ENCODE measurements at places on chromosomes 6 and 20.

DNA sequence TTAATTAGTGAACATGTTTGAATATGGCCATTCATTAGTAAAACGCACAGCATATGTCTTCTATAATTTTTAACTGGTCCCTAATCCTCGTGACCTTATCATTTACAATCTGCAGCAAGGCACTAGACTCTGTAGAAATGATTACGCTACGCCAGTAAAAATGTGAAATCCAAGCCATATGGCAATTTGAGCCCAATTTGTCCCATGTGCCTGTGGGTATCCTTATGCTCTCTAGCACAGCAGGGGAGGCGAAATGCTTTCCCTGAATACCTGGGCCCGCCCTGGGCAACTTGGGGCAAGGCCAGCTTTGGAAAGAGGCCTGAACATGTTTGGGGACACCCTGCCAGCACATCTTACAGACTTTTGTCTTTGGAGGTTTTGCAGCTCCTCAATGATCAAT is 122.7 kb upstream of the AGPAT4 start:
- DNase-seq = no peak

- DNase-seq = no peak
Measured at GRCh38 chr6:28693033-28693750, 167.5 kb downstream of the GPX5 start.

DNA sequence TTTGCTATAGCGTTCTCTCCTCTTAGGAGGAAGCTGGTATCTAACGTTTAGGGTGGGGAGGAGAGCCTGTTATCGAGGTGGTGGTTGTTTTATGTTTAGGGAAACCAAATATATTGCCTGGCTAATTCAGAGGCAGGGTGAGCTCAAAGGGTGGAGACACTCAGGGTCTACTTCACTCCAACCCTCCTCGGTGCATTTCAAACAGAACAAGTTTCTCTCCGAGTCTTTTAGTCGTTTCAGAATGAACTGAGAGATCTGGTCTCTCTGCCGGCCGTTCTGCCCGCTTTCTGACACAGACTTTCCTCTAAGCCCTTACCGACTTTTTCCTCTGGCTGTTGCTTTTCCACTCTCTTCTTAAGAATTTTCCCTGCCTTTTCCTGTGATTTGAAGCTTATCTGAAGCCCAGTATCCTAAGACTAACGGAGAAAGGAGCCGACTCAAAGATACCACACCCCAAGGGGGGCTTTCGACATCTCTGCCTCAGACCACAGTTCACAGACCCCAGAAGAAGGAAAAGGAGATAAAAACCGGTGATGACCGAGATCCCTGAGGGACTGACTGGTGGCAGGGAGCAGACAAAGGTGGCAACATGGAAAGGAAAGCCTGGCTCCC is 865 bp downstream of the STK38 start:
- peak; percentile 35 for DNase-seq

GRCh38 chr6:79808921-79809320 is 138.4 kb downstream of the ELOVL4 start:
- peak; percentile 40 for DNase-seq

- DNase-seq = no peak
Measured at GRCh38 chr6:38579010-38579628, 60.6 kb downstream of the BTBD9 start.

DNA sequence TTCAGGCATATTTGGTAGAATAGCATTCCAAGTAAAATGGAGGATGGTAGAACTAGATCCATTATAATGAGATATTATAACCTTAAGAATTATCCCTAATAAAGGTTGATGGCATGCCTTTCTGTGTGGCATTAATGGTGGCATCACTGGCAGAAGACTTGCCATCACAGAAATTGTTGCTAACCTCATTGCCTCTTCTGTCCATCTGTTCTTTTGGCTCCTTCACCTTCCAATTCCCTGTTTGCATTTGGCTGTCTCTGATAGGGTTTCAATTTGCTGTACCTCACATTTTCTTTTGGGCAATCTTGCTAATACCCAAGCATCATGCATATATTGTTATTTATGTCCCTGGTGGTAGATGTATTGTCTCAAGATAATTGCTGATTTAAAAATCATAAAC is 98.9 kb downstream of the SMPDL3A start:
- no peak for DNase-seq

GRCh38 chr6:33082702-33083101 is 6.9 kb downstream of the HLA-DPB1 start:
- DNase-seq = peak; percentile 5

- no peak for DNase-seq
Measured at GRCh38 chr6:17186925-17187324, 85.1 kb downstream of the STMND1 start.

DNA sequence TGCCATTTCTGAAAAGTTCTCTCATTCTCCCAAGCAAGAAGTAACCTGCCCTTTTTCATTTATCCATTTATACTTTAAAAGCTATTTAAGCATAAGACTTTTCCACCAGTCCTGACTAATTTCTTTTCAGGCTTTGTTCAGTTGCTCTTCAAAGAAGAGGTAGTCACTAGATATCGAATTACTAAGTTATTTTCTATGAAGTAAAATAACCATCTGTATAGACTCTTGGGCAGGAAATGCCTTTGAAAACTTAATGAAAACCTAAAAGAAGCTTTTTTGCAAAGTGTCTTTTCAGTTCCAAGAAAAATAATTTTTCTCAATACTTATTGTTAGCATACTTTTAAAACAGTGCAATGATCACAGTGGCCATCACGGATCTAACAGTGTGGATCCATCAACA is 31.3 kb upstream of the LAMP5 start:
- DNase-seq = no peak

DNA sequence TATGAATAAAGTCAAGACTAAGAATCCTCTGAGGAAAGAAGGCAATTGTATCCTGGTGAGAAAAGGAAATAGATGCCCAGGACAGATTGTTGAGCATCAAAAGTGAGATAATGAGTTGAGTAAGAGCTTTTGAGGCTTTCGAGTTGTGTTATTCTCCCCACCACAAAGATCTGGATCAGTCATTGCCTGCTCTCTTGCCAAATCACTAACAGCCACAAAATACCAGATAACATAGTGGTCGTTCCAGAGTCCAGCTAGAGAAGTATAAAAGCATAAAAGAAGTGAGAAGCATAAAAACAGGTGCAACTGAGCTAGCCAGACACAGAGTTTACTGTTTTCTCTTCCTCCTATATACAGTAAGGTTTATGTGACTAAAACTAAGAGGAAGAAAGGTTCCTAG is 4.9 kb downstream of the SPINT4 start:
- DNase-seq = no peak

- peak; percentile 22 for DNase-seq
Measured at GRCh38 chr6:33008944-33009861, at the start of gene HLA-DOA. Gene HLA-DOA (minus strand): TSS chr6:33009591.

- DNase-seq = no peak
Measured at GRCh38 chr6:48255094-48255493, 144.1 kb upstream of the PTCHD4 start.
